ENCODE measurements at places on chromosomes 1 and 21.

DNA sequence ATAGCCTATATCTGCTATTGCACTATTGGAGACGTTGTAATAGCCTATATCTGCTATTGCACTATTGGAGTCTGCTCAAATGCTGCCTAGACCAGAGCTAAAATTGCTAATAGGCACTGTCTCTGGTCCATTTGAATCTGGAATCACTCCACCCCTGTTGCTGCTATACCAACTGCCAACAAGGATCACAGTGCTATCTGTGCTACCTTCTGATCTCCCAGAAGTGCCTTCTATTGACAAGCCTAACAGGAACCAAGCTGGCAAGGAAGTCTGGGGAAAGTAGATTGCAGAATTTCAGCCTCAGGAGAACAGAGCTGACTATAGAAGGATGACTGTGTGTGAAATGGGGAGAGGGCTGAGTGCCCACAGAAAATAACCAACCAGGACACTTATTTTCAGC lies 15.9 kb downstream of the RWDD3 start:
- no peak for DNase-seq

- no peak for DNase-seq
Observed at GRCh38 chr1:33442141-33442540, 11.2 kb upstream of the PHC2 start.

DNA sequence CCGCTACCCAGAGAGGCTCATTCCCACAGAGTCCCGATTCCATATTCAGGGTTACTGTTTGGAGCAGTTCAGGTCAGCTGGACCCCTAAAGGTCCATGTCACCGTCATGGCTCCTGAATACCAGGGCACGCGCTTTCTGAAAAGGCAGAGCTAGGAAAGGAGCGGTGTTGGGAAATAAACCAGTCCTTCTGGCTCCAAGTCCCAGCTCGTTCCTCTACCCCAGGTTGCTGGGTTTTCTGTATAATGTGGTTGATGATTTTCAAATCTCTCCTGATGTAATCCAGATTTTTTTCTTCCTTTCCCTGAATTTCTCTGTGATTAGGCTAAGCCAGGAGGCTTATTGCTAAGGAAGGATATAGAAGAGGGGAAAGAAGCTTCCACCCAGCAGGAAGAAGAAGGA lies 14.0 kb upstream of the PKP1 start:
- no peak for DNase-seq

- no peak for DNase-seq
Observed at GRCh38 chr1:94843846-94844245, 23.7 kb downstream of the SLC44A3 start.

- DNase-seq: no peak
Observed at GRCh38 chr1:201773764-201774163, 55.2 kb upstream of the IPO9 start.

GRCh38 chr1:39003281-39003680 lies 12.2 kb downstream of the AKIRIN1 start:
- DNase-seq: no peak

DNA sequence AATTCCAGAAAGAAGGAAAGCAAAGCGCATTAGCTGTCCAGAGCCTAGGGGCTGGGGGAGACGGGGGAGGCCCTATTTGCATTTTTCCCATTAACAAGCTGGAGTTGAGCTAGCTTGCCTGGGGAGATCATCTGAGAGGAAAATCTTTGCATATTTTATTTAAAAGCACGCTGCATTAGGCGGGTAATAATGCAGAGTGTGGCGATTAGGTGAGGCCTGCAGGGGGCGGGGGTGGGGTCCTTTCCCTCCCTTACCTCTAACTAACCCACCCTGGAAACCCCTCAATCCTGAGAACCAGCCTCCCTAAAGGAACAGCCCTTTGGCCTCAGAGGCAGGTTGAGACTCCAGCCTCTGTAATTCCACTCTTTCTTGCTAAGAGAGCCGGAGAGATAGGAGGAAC lies 16.2 kb downstream of the C1orf216 start:
- DNase-seq: no peak

DNA sequence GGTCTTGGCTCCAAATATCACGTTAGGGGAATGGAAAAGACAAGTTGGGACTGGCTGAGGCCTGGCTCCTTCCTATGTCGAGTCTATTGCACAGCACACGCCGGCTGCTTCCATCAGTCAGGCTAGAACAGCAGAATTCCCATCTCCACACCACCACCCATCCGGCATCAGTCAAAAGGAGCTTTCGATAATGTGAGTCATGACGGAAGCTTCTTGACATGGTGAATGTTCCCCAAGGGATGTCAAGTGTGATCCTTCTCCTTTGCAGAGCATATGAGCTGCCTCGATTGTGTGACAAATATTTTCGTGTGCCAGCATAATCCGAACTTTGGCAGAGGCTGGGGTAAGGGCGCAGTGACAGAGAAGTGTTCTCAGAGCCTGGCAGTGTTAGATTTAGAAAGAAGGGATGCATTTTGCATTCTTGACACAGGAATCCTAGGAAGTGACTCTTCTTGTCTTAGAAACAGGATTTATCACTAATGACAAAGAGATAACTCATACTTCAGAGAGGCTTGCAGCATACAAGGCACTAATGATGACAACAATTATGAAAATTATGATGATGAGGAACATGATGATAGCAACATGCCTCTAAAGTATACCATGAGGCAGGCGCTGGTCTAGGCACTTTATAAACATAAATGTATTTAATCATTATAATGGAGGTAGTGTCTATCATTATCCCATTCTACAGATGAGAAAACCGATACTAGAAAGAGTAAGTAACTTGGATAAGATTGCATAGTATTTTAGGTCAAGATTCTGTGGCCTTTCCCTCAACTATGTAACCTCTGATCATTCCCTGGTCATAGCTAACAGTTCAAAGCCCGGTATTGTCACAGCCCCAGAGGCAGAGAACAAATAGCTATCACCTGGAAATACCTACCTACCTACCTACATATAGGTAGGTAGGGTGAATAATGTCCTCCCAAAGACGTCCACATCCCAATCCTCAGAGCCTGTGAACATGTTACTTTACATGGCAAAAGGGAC lies 135.0 kb downstream of the KCNJ6 start:
- DNase-seq: no peak

DNA sequence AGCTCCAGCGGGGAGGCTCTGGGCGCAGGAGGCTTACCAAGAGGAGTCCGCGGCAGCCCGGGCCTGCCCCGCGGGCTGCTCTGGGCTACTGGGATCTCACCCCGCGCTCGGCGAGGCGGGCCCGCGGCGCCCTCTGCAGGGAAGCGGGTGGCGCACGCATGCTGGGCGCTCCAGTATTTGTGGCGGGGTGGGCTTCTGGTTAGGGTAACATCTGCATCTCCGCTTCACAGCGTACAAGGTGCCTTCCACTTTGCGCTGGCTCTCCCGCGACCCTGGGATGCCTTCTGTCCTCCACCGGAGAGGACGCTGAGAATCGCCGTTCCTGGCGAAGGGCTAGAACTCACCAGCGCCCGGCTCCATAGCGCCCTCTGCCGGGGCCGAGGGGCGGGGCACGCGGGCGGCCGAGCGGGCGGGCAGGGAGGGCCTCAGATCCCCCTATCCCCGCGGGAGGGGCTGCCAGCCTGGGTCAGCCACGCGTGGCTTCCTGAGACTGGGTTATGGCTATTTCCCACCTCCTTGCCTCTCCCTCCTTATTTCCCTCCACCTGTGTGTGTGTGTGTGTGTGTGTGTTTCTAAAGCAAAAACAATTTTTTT lies 46.6 kb upstream of the CTBS start:
- DNase-seq: peak; percentile 64

DNA sequence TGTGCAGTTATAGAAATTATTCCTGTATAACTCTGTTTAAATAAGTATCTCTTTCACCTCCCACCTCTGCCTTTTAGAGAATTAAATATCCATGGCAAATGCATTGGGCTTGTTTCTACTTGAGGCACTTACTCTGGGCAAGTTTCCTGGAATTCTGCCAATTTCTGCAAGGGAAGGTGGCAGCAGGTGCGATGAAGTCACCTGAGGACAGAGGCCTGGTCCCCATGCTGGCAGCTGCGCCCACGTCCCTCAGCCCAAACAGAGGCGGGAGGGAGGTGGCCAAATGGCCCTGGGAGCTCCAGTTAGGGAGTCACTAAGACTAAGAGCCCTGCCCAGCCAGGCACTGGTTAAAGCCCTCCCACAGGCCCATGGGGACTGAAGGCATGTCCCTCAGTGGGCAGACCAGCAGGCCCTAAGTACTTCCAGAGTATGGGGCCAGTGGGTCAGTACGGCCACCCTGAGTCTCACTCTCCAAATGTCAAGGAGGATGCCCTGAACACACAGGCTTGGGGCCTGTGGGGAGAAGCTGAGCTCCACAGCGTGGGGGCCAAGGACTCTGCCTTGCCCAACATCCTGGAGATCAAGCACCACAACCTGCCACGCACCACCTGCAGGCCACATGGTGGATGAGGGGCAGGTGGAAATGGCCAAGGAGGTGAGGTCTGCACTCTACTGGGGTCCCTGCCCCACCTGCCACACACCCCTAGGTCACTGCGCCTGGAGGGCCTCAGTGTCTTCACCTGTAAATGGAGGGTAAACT lies 19.4 kb downstream of the ACOT7 start:
- DNase-seq: no peak

DNA sequence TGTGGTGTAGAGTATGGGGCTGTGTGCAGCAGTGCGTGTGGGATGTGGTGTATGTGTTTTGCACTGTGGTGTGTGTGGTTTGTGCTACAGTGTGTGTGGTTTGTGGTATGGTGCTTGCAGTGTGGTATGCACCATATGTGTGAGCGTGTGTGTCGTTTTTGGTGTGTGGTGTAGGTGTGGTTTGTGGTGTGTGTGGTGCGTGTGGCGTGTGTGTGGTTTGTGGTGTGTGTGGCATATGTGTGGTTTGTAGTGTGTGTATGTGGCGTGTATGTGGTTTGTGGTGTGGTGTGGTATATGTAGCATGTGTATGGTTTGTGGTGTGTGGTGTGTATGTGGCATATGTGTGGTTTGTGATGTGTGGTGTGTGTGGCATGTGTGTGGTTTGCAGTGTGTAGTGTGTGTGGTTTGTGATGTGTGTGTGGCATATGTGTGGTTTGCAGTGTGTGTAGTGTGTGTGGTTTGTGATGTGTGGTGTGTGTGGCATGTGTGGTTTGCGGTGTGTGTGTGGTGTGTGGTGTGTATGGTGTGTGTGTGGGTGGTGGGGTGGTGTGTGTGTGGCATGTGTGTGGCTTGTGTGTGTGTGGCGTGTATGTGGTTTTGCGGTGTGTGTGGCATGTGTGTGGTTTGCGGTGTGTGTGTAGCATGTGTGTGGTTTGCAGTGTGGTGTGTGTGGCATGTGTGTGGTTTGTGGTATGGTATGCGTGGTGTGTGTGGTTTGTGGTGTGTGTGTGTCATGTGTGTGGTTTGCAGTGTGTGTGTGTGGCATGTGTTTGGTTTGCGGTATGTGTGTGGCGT lies 53.5 kb upstream of the TRAPPC10 start:
- no peak for DNase-seq

GRCh38 chr1:230301822-230302221 lies 124.3 kb downstream of the PGBD5 start:
- DNase-seq: no peak

DNA sequence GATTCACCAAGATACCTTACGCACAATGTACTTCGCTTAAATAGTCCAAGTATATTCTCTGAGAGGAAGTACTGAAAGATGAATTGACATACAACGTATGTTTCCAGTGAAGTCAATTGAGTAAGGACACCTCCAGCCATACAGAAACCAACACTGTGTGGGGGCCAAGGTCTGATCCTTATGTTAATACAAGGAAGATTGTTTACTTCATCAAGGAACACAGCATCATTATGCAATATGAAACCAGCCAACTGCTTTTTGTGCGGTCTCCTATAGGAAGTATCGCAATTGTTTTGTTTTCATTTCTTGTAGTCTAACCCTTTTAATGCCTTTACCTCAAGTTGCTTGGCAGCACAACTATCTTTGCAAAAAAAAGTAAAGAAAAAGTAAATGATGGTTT lies 28.2 kb upstream of the TEKT2 start:
- DNase-seq: no peak

DNA sequence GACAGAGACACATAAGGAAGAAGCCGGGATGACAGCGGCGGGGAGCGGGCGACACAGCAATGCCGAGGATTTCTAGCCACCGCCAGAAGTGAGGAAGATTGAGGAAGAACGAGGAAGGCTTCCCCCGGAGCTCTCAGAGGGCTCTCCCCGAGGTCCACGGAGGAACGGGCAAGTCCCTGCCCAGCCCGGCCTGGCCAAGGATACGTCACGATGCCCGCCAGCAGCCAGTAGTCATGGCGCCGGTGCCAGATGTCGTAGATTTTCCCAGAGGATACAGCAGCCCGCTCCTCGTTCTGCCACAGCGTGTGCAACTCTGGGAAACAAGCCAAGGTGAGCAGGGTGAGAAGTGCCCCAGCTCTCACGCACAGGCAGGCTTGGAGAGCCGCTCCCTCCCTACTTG lies 65.9 kb downstream of the KCNAB2 start:
- no peak for DNase-seq
